SK-N-SH treated with all-trans-retinoic acid at 6 μM for 48 hours (cell line): ENCODE measurements at places on chromosomes 2 and 18.
A peak's percentile ranks its signal among the peaks of the same experiment; 100 is the strongest.

DNA sequence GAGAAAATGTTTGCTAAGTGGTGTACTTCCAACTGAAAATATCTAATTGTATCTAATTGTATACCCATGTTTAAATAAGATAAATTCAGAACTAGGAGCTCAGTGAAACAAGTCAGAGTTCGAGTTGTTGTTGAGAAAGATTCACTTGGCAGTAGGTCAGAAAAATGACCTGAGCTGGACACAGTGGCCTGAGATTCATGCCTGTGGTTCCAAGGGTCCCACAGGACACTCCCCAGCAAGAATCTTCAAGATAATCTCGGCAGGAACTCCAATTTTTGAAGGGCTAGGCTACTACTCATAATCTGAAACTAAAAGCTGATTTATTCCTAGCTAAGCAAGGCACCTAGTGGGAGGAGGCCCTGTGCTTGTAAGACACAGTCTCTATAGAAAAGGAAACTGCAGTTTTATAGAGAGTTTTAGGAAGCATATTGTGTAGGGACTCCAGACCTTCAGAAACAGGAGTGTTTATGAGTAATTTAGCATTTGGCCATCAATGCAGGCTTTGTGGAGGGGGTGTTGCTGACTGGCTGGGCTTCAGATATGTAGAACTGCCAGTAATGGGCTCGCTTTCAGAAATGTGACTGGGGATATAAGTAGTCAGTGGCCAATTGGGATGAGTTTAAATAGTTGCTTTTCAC is 43.2 kb downstream of the SP140 start:
- no peak for ATAC-seq

DNA sequence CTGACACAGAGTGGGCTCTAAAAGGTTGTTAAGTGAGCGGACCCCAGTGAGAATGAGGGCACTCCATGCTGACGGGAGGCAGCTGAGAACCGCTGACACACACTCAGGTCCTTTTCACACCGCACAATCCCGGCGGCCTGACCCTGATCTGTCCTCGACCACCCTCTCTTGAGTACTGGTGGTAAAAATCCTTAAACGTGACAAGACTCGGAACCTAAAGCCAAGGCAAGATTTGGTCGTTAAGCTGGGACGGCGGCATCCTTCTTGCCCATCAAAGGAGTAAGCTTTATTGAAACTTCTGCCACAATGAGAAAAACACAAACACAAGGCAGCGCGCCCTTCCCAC is 569 bp downstream of the TMX3 start:
- peak; percentile 48 for ATAC-seq

DNA sequence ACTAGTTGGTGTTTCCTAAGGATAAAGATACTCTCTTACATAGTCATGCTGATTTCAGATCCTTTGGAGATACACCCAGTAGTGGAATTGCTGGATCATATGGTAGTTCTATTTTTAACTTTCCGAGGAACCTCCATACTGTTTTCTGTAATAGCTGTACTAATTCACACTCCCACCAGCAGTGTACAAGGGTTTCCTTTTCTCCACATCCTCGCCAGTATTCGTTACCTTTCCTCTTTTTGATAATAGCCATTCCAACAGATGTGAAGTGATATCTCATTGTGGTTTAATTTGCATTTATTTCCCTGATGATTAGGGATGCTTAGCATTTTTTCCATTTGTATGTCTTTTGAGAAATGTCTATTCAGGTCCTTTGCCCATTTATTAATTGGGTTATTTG is 34.0 kb downstream of the ACTR2 start:
- ATAC-seq: peak; percentile 63

DNA sequence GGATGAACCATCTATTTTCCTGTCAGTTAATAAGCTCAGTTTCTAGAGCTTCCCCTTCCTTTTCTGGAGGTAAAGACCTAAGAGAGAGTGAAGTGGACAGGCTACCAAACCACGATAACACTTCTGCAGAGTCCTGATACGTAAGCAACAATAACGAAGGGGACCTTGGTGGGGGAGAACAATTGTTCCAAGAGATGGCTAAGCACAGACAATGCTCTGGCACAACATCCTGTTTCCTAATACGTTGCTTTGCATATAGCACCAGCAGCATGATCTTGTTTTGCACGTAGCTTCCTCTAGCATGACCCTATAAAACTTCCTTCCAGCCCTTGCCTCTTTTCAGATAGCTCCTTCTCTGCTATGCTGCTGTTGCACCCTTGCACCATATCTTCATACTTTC is 247.3 kb downstream of the RAD51AP2 start:
- no peak for ATAC-seq

GRCh38 chr18:63078471-63078870 is 241.1 kb downstream of the BCL2 start:
- ATAC-seq: no peak

DNA sequence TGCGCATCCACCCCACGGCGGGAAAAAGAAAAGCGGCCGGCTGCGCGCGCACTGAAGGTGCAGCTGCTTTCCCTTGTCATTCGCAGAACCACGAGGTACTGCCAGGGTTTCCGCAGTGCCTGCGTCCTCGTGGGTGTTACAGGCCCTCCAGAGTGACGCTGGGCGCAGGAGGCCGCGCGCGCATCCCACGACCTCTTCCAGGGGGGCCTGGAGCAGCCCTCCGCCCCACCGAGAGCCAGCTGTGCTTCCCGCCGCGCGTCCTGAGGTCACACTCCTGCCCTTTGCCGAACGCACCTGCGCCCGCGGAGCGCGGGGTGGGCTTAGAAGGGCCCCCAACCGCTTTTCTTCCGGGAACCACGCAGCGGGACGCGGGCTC is 378 bp upstream of the IAH1 start:
- peak; percentile 10 for ATAC-seq

GRCh38 chr2:5982193-5982902 is 290.2 kb downstream of the SOX11 start:
- no peak for ATAC-seq

- ATAC-seq: peak; percentile 75
Measured at GRCh38 chr2:26807788-26808460, 22.1 kb downstream of the CENPA start.

- no peak for ATAC-seq
Measured at GRCh38 chr2:137888845-137889244, 75.4 kb upstream of the HNMT start.

DNA sequence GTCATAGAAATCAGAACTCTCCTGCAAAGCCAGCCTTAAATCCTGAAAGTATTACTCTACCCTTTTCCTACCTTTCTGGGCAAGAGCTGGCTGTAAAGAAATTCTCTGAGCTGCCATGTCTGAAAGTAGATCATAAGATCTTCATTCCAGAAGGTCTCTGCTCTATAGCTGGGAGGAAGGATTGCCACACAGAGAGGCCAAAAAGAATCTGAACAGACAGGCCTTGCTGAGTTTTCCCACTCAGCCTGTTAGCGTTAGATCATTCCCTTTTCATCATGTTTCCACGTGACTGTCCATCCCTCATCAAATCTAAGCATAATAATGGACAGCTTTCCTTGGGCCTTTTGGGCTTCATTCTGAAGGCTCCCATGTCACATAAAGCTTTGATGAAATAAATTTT is 43.2 kb upstream of the FHL2 start:
- ATAC-seq: no peak

DNA sequence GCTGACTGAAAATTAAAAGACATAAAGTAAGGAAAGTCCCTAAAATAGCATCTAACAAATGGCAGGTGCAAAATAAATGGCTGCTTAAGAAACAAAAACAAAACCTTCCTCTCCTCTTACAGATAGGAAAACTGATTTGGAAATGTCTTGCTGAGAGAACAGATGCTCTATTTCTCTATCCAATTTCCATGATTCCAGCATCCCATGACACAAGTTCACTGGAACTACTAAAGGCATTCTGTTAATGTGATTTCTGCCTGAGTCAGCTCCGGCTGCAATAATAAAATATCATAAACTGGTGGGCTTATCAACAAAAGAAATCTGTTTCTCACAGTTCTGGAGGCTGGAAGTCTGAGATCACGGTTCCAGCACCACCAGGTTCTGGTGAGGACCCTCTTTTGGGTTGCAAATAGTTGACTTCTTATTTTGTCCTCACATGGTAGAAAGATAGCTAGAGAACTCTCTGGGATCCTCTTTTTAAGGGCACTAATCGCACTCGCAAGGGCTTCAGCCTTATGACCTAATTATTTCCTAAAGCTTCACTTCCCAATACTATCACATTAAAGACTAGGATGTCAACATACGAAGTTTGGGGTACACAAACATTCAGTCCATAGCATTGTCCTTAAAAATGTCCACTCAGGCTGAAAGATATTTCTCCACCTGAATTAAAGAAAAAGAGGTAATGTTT is 78.2 kb upstream of the GALNT3 start:
- no peak for ATAC-seq

- ATAC-seq: no peak
Measured at GRCh38 chr2:112836695-112837117, at the start of gene IL1B. TSS of gene IL1B (minus strand) at chr2:112836779. CDS start at chr2:112836229, 550 bp downstream.

DNA sequence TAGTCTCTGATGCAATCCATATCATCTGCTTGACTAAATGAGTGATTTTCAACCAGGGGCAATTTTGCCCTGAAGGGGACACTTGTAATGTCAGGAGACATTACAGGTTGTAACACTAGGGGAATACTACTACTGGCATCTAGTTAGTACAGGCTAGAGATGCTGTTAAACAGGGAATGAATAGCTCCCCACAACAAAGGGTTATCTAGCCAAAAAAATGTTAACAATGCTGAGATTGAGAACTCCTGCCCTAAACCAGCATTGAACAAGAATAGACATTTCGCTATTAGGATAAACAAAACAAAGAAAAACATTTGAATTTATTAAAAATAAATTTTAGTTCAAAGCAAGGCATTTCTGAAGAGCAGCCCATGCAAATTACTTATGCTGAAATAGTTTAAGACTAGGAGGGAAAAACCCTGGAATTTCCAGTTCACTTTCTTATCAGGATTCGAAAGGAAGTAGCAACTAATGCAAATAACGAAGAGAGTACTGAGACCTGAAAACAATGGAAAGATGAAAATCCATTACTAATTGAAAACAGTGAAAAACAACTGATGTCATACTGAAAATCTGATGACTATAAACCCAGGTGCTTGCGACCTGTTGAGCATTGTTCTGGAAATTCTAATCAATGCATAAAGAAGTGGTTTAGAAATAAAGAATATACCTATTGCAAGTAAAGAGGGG is 53.1 kb downstream of the CAB39 start:
- ATAC-seq: no peak

- no peak for ATAC-seq
Measured at GRCh38 chr2:235191978-235192377, 240.2 kb downstream of the SH3BP4 start.

GRCh38 chr18:79459946-79460480 is 64.3 kb downstream of the NFATC1 start:
- no peak for ATAC-seq

- ATAC-seq: no peak
Measured at GRCh38 chr18:35451916-35452315, 45.8 kb downstream of the INO80C start.

GRCh38 chr2:207281436-207281835 is 115.7 kb upstream of the KLF7 start:
- ATAC-seq: no peak

DNA sequence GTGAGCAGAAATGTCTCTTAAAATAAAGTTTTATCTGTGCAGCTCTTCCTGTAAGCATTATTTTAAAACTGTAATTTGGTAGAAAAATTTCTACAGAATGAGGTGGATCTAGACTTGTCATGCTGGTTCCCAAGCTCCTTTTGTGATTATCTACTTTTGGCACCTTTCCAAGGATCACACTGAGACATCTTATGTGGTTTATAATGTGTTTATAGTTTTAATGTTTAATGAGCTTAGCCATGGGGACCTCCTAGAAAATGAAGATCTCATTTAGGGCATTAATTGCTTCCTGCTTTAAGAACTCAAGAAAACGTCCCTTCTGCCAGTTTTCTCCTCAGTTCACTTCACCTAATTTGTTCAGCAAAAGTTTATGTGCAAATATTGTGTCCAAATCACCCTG is 468.4 kb downstream of the SUCLG1 start:
- no peak for ATAC-seq

- ATAC-seq: no peak
Measured at GRCh38 chr2:231475965-231476364, 11.7 kb upstream of the NCL start.

- ATAC-seq: no peak; the same call in 2 of the 3 replicates
Measured at GRCh38 chr2:6310256-6311215, 555.2 kb downstream of the CMPK2 start.

GRCh38 chr18:40868110-40868858 is 1086.8 kb upstream of the PIK3C3 start:
- peak; percentile 96 for ATAC-seq

DNA sequence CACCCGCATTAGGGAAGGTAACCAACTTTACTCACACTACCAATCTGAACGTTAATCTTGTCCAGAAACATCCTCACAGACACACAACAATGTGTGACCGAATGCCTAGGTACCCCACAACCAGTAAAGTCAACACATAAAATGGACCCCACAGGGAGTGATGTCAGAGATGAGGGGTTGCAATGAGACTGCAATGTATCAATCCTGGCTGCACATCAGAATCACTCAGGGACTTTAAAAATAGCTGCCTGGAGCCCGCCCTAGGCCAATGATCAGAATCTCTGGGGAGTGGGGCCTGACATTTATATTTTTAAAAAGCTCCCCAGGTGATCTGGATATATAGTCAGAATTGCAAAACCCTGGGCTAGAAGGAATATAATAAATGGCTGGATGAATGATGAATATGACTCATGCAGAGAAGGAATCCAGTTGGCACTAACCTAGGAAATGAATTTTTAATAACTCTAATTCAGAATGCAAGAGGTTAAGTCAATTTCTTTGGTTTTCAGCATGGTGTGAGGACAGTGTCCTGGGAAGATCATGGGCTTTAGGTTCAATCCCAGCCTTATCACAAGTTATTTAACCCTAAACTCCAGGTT is 92.8 kb downstream of the COLEC12 start:
- ATAC-seq: peak; percentile 50; the same call in 2 of the 3 replicates

DNA sequence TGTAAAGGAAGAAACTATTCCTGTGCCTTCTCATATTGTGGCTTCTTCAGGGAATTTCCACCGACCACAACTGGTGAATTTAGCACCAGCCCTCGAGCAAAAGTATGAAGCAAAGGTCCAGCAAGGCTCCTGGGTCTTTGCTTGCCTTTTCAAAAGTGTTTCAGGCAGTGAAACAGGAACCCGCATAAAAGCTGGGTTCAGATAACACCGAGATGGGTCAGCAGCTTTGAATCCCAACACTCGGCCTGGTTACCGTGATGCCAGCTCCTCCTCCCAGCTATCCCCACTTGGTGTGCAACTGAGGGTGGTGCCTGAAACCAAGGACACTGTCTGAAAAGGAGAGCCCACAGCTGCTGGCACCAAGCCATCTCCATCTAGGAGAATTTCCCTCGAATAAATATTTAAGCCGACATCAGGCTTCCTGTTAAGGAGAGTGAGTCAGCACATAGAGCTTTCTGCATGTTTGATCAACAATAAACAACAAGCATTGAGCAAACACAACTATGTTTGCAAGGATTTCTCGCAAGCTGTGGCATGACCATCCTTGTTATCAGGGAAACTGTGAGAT is 69.5 kb downstream of the ANTXR1 start:
- ATAC-seq: peak; percentile 78
